T47D (cell line): ENCODE measurements at places on chromosomes 5 and 9.

DNA sequence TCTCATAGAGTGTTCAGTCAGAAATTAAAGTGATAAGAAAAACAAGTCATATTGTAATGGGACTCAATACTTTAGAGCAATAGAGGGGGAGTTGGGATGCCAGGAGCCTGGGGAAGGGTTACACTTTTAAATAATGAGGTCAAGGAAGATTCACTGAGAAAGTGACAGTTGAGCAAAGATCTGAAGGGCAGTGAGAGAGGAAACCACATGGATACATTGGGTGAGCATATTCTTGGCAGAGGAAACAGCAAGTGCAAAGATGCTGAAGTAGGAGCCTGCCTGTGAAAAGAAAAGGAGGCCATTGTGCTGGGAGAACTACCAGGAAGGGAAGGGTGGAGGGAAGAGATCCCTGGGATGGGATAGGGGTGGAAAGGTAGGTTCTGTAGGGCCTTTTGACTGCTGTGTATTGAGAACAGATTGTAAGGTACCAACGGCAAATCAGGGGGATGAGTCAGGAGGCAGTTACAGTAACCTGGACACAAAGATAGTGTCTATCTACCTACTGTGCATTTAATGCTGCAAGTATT, 79.4 kb downstream of the PAM start:
- no peak for DNase-seq

- no peak for DNase-seq
These were observed 1472.5 kb upstream of the CDH6 start for GRCh38 chr5:29720954-29721353.

GRCh38 chr5:7850395-7851239, at the start of gene CFAP90:
CFAP90 (minus strand) TSS chr5:7851133; CDS start chr5:7851021, 112 bp downstream.
- DNase-seq: no peak

DNA sequence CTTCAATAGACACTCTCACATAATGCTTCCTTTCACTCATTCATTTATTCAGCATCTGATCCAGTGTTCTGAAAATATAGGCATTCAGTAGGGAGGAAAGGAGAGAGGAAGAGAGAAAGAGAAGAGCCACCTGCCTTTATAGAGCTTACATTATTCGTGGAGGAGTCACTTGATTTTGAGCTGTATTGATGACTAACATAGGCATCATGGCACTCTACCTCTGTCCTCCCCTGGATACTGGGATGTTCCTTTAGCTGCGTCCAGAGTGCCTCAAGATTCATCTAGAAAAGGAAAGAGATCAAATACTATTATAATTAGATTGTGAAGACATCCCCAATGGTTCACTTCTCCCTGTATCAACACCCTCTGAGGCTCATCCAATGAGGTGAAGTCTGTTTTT, 345.1 kb downstream of the SPATA31D1 start:
- DNase-seq: no peak

DNA sequence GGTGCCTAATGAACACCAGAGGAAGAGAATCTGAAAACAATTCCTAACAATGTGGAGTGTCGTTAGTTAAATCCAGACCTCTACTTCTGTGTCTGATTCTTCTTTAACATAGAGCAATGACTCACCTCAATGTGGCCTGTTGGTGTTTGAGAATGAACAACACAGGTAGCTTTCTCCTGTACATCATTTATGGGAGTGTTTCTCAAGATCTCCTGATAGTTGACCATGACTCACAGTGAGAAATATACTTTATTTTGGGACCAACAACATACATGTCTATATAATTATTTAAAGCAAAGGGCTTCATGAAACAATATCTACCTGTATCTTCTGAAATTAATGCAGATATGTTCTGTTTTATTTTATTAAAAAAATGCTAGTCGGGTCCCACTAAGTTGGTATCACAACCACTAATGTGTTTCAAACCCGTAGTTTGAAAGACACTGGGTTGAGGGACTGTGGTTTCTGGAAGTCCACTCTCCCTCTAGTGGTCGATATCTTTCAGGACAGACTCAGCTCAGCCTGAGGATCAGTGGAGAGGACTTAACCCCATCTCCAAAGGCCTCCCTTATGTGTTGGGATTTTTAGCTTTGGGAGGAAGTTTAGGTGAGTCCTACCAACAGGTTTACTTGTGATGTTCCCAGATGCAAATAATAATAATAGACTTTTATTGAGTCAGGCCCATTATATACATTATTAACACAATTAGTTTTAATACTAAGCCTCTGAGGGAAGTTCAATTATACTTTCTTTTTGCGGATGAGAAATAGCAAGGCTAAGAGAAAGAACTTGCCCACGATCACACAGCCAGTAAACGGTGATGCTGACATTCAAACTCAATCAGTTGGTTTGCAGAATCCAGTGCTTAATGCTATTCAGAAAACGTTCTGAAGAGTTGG, 70.0 kb upstream of the KLF9 start:
- DNase-seq: peak; percentile 80
